ENCODE measurements at places on chromosomes 16 and 17. TPM values are rescaled to one million over a fixed set of nuclear protein-coding genes. Genes with fewer than 3 reads are reported as not detected.

- DNase-seq = peak; percentile 52
Observed at GRCh38 chr16:75392906-75393305, 40.4 kb downstream of the CFDP1 start.

- no peak for DNase-seq
Observed at GRCh38 chr17:75899353-75899752, 2.6 kb upstream of the TRIM65 start.

GRCh38 chr17:64747938-64748540 lies 85.9 kb upstream of the SMURF2 start:
- DNase-seq = no peak

- no peak for DNase-seq
Observed at GRCh38 chr17:21001111-21001812, 41.5 kb downstream of the USP22 start.

- DNase-seq = no peak
Observed at GRCh38 chr17:59371416-59372100, 40.1 kb downstream of the YPEL2 start.

- no peak for DNase-seq
Observed at GRCh38 chr16:4957420-4957719, 760 bp upstream of the SEC14L5 start.

- no peak for DNase-seq
Observed at GRCh38 chr16:56911771-56912571, 20.0 kb upstream of the HERPUD1 start.

GRCh38 chr16:85730186-85730465 lies 20.8 kb downstream of the C16orf74 start:
- DNase-seq = no peak

DNA sequence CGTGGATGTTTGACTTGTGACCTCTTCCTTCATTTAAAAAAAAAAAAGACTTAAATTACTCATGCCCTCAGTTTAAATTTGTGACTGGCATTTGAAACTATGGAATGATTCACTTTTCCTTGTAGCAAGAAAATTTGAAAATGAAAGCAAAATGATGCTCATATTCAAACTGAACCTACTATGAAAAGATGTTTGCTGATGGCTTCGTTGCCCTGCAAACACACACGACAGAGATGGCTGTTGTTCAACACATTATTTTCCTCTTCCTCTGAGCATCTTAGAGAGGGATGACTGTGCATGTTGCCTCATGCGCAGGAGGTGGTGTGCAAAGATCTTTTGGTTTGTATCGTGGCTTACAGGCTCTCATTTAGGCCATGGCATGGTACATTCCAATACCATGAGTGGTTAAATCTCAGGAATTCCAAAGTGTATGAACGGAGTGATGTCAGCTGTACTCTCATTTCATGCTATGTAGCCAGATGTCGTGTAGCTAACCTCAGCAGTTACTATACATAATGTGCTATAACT lies 164.5 kb downstream of the PRKCA start:
- no peak for DNase-seq

- DNase-seq = no peak
Observed at GRCh38 chr17:13030459-13031300, 12.9 kb upstream of the ELAC2 start.

- no peak for DNase-seq
Observed at GRCh38 chr17:2064980-2065785, 10.3 kb downstream of the HIC1 start.

DNA sequence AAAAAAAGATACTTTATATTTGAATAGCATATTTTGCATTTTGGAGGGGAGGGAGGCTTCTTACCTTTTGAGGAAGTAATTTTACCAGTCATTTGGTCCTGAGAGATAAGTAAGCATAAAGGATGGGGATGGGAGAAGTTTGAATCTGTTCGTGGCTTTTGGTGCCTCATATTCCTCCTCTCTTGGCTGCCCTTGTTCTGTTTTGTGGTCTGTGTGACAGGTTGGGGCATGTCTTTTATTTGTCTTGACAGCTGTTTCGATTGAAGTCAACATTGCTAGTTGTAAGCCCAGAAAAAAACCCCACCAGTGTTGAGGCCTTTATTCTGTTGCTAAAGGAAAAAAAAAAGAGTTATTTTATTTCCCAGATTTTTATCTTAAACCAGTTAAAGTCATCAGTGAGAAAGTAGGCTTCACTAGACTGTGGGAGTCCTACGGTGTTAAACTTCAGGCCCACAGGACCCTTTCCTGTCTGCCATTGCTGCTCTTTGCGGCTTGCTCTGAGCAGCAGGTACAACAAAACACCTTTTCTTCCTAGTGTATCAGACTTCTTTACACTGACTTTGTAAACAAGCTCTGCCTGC lies 11.4 kb downstream of the SLC7A6 start:
- no peak for DNase-seq

DNA sequence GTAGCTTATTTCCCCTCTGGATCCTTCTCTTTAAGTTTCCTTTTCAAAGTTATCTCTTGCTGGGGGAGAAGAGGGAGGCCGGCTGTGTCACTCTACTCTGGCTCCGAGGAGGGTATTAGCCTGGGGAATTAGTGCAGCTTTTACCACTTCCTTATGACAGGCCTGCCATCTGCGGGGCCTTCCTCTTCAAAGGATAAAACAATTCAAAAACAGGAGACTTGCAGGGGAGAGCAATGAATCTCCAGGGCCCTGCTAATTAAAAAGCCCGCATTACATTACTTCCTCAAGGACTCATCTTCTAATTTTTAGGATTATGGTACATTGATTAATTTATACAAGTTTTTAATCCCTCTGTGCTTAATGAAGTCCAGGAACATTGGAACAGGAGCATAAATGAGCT lies 190.9 kb upstream of the CDH5 start:
- no peak for DNase-seq

DNA sequence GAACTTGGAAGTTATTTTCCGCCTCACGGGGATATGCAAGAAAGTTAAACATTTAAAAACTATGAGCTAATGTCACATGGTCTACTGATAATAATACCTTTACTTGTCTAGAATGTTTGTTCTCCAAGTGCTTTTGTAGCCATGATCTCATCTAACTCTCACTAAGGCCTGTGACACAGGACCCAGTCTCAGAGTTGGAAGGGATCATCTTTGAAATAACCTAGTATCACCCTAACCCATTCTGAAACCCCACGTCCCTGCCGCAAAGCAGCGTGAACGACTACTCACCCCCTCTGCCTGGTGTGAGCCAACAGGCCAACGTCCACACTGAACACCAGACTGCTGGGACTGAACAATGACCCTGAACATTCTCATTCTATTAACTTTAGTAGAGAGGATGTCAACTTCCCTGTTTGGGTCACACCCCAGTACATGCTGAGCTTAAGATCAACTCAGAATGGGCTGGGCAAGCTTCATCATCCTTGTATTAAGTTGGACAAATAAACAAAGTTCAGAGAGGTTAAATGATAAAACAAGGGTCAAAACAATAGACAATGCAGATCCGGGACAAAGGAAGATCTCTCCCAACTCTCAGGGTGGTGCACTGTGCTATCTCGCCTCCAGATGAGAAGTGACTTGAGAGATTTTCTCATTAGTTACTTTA lies 54.8 kb upstream of the BCAR1 start:
- DNase-seq = peak; percentile 85

- DNase-seq = no peak
Observed at GRCh38 chr17:48246612-48247011, 139.0 kb downstream of the SNX11 start.

DNA sequence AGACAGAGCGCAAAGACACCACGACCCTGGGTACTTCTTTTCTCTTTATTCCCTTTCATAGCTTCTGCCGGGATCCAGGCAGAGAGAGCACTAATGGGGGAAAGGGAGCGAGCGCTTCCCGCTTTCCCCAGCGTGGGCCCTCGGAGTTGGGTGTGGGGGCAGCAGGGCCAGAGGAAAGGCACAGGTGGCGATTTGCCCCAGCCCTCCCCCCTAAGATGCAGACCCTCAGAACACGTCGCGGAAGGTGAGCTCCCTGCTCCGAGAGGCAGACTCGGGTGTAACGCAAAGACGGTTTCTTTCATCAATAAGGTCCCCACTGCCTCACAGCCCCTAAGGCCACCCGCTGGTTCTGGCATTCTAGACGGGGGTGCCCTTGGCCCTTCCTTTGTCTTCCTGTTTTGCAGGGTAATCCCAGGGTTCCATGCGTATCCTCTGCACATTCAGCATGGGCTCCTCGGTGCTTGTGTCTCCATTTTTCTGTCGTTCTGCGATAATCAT lies 570 bp upstream of the NME3 start:
- peak; percentile 48 for DNase-seq

- DNase-seq = no peak
Observed at GRCh38 chr16:69407702-69408323, 16.6 kb upstream of the CYB5B start.

GRCh38 chr16:69936751-69937211 lies 14.4 kb upstream of the CLEC18A start:
- no peak for DNase-seq

GRCh38 chr16:75074920-75075687 lies 41.5 kb downstream of the LDHD start:
- DNase-seq = no peak

GRCh38 chr16:73108195-73108963 lies 60.5 kb upstream of the ZFHX3 start:
- DNase-seq = no peak

DNA sequence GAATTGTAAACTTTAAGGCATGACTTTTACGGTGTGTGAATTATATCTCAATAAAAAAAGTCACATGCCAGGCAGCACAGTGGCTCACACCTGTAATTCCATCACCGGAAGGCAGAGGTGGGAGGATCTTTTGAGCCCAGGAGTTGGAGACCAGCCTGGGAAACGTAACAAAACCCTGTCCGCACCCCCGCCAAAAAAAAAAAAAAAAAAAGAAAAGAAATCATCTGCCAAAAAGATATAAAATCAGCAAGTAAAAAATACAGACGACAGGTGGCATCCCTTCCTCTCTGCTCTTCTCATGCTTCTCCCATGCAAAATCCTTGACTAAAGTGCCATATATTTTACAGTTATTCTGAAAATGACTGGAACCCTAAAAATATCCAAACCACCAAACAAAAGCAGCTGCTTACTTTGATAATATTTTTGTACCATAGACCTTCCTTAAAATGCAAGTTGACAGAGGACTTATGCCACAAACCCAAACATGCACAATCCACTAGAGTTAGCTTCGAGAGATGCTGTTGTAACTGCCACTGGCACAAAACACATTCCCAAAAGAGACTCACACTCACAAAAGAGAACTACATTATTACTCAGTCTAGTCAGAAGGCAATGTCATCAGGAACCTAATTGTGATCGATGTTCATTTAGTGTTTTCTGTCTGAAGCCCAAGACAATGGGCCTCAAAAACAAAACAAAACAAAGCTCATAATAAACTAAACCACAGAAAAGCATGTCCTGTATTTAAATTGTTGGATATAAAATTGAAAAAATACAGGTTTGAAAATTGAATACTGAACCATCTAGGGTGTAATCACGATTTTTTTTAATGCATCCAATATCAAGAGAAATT lies 2.4 kb downstream of the CRLF3 start:
- DNase-seq = no peak

GRCh38 chr17:74430706-74431567 lies 951 bp upstream of the GPRC5C start:
- peak; percentile 96 for DNase-seq

GRCh38 chr16:866252-866896 lies 65.8 kb upstream of the GNG13 start:
- no peak for DNase-seq

DNA sequence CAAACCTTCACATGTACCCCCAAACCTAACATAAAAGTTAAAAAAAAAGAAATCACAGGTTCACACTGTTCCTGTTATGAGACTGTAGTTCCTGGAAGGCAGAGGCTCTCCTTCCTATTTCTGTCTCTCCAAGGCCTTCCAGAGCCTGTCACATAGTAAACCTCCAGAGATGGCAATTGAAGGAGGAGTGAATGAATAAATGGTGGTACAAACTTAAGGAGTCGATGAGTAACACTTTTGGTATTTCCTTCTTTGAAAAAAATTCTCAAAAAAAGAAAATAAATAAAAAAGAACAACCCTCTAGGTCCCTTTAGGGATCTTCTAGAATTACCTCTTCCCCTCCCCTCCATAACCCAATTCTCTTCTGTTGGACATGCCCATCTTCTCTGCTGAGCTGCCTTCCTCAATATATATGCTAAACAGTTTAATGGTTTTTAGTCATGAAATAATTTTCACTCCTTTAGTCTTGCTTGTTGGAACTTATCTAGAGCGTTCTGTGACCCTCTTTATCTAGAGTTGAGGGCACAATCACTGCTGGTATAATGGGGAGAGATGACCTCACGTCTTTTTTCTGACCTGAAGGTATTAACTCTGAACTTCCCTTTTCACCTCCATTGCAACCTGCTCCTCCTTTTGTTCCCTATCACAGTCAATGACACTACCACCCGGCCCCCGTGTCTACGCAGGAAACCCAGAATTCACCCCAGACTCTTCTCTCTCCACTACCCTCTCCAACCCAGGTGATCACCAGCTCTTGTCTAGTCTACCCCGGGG lies 1.7 kb upstream of the TAF15 start:
- no peak for DNase-seq

- DNase-seq = no peak
Observed at GRCh38 chr17:10681866-10682446, 15.4 kb downstream of the SCO1 start.

DNA sequence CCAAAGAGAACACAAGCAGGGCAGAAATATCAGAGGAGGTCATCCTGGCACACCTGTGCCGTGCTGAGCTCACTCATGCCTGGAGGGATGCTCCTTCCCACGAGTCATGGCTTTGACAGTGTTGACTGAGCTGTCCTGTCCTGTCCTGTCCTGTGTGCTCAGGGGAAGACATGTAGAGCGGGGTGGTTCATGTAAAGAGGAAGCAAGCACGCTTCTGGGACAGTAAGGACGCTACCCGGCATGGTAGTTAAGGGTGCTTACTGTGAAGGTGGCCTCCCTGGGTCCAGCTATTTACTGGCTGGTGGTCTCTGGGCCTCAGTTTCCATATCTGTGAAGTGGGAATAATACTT lies 398 bp downstream of the LGALS9 start:
- DNase-seq = no peak

- no peak for DNase-seq
Observed at GRCh38 chr17:77006971-77007649, 133.7 kb upstream of the SEC14L1 start.

Gene SPIRE2
- 8.7 TPM for total RNA-seq

Gene JPH3
- not detected for total RNA-seq

Gene NSMCE1
- total RNA-seq = 27.9 TPM

Gene ACACA
- 37.9 TPM for total RNA-seq

Gene HS3ST4
- not detected for total RNA-seq

Gene KCNH4
- total RNA-seq = not detected

Gene ZNF287
- 0.25 TPM for total RNA-seq

Gene SLC16A6
- 0.40 TPM for total RNA-seq

Gene KCTD19
- total RNA-seq = not detected

Gene GPRC5C
- 243 TPM for total RNA-seq

Gene RBBP6
- 22.4 TPM for total RNA-seq

Gene CLEC19A
- not detected for total RNA-seq

Gene CEP112
- 3.1 TPM for total RNA-seq

Gene RHBDF1
- 5.8 TPM for total RNA-seq

Gene SHPK
- total RNA-seq = 26.9 TPM

Gene NLRP1
- total RNA-seq = 2.6 TPM

Gene KCNJ18
- total RNA-seq = not detected

Gene SGSH
- 25.6 TPM for total RNA-seq

Gene DHRS7C
- not detected for total RNA-seq

Data from left lobe of liver (tissue), 2 donors.